ENCODE measurements at places on chromosomes 16 and 17.
A peak's percentile ranks its signal among the peaks of the same experiment; 100 is the strongest.

GRCh38 chr16:75317532-75317931, 66.1 kb upstream of the BCAR1 start:
- no peak for DNase-seq

- no peak for DNase-seq
These were observed 16.2 kb upstream of the RMI2 start for GRCh38 chr16:11329071-11329491.

DNA sequence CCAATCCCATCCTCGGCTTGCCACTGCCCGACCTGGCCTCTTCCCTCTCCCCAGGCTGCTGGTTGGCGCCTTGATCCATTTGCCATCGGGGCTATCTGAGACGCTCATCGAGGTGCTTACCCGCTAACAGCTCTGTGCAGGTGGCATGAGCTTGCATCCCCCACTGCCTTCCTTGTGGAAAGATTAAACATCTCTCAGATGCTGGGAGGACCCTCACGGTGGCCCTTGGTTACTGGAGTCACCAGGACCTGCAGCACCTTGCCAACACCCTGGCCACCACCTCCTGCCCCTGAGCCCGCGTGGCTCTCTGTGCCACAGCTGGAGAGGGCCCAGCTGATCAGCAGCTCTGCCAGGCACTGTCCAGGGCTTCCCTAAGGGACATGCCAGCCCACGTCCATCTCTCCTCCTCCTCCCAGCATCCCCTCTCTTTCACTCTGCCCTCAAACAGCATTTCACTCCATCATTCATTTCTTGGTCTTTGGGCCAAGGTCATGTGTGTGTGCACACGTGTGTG, 249.6 kb downstream of the RBFOX3 start:
- DNase-seq, result no peak

- DNase-seq, result no peak
These were observed 11.7 kb upstream of the TMED6 start for GRCh38 chr16:69363281-69363717.

DNA sequence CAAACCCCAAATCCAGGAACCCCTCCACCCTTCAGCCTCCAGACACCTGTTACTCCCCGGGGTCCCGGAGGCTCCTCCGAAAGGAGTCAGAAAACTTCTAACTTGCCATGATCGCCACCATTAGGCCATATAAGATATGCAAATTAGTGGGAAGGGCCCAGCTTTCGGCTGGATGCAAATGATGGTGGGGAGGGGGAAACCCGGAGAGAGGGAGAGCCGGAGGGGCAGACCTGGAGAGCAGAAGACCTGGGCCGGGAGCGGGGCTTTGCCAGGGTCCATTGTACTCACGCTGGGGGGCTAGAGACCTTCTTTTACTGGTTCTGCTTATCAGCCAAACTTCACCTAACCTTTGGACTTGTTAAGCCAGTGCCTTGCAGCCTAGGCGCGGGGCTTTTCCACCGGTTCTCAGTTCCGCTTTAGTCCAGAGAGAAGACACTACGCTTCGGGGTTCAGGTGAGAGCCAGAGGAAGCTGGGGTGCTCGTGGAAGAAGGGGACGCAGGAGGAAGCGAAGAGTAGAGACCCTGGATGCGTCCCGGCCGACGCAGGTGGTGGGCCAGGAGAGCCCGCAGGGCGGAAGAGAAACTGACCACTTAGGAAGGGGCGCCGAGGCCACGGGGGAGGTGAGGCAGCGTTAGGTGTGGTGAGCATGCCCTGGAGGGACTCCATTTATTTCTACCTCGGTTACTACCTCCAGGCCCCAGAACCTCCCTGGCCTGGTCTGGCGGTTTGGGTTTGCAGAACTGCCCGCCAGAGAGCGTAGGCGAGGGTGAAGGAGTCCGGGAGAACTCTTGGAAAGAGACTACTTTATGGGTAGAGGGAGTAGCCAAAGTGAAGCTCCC, at the start of gene HNF1B:
TSS of gene HNF1B (minus strand) at position 99 of the 840 bp plus-strand sequence. CDS start 175 bp downstream, outside the sequence.
- no peak for DNase-seq

DNA sequence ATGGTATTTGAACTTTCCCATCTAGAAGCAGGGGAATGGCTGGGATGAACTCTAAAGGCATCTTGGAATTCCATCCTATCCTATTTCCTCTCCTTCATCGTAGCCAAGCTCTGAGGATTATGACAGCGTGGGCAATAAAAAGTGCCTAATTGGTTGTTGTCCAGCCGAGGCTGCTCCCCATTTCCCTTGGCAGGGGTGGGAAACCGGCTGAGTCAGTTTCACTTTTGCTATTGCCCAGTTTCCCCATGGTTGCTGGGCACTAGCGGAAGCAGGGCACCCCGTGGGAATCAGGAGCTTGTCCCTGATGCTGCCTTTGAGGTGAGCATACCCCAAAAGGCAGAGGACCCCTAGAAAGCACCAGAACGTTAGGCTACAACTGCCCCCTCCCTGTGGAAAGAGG, 13.8 kb upstream of the SP2 start:
- no peak for DNase-seq

- DNase-seq, result no peak
These were observed 53.4 kb downstream of the BEAN1 start for GRCh38 chr16:66480265-66481080.

- no peak for DNase-seq
These were observed 20.5 kb downstream of the SOX9 start for GRCh38 chr17:72141336-72141735.

DNA sequence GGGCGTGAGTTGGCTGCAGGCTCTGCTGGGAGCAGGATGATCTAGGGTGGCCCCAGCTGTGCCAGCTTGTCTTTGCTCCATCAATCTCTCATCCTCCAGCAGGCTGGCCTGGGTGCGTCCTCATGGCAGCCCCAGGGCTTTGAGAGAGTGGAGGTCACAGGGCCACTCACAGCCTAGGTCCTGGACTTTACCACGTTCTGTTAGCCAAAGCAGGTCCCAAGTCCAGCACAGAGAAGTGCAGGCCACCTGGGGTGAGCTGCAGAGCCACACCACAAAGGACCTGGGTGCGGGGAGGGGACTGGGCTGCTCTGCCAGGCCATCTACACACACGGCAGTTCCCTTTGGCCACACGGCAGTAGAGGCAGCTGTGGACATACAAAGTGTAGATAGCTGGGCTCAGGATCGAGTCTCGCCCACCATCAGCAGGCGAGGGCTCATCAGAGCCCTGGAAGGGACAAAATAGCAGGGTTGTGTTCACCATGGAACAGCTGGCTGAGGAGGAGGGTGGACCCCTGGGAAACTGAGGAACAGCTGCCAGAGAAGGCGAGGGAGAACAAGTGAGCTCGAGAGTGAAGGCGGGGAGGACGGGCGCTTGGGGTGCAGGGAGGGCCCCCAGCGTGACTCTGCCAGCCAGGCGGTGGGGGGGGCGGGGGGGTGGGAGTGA, 30.0 kb downstream of the SREBF1 start:
- no peak for DNase-seq

- no peak for DNase-seq
These were observed 53.5 kb upstream of the CDH8 start for GRCh38 chr16:62089715-62090114.

GRCh38 chr16:24771779-24772157, 42.3 kb downstream of the TNRC6A start:
- no peak for DNase-seq

GRCh38 chr17:18326039-18326438, 10.9 kb downstream of the SMCR8 start:
- DNase-seq, result no peak

DNA sequence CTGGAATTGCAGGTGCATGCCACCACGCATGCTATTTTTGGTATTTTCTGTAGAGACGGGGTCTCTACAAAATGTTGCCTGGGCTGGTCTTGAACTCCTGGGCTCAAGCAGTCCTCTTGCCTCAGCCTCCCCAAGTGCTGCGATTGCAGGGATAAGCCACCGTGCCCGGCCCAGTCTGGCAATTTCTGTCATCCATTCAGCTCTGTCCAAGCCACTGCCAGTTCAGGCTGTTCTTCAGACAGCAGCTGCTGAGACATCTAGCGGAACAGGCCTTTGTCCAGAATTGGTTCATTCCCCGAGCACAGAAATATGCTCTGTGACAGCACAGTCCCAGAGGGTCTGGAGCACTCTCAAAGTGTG, 5.4 kb downstream of the SLC47A1 start:
- no peak for DNase-seq

- DNase-seq, result no peak
These were observed 60.7 kb downstream of the HS3ST3A1 start for GRCh38 chr17:13541032-13541480.

DNA sequence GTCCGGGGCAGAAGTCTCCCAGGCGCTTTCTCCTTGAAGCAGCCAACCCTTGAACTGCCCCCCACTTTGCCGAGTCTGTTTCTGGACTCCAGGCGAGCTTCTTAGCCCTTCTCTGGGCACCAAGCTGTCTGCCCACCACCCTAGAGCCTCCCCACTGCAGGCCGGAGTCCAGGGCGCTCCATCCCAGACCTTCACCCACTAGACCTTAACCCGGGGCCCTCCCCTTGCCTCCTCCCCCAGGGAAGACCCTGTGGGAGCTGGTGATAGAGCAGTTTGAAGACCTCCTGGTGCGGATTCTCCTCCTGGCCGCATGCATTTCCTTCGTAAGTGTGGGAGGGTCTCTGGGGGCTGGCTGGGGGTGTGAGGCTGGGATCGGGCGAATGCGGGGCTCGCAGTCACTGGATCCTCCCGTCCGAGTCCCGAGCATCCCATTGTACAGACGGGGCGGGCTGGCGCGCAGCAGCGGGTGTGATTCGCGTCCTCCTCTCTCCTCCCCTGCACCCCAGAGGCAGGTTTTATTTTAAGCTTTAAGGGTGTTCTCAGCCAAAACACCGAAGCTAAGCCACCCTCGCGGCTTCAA, 1.1 kb downstream of the ATP2A1 start:
- no peak for DNase-seq

DNA sequence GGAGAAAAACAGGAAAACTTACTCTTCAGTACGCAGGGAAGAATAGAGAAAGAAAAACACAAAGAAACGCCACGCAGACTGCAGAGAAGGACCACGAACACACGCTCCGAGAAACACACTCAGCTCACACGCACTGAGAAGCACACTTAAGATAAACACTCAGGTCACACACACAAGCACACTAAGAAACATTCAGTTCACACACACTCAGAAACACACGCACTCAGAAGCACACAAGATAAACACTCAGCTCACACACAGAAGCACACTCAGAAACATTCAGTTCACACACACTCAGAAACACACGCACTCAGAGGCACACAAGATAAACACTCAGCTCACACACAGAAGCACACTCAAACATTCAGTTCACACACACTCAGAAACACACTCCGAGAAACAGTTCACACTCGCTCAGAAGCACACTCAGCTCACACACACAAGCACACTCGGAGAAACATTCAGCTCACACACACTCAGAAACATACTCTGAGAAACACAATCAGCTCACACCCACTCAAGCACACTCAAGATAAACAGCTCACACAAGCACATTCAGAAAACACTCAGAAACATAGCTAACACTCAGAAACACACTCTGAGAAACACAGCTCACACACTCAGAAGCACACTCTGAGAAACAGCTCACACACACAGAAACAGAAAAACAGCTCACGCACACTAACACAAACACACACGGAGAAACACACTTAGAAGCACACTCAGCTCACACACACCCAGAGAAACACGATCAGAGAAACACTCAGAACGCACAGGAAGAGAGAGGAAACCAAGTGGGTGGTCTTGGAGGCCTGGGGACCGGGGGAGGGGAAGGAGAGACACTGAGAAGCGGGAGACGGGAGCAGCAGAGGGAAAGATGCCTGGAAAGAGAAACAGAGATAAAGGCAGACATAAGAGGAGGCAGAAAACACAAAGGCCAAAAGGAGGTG, 908 bp downstream of the TMEM98 start:
- no peak for DNase-seq

DNA sequence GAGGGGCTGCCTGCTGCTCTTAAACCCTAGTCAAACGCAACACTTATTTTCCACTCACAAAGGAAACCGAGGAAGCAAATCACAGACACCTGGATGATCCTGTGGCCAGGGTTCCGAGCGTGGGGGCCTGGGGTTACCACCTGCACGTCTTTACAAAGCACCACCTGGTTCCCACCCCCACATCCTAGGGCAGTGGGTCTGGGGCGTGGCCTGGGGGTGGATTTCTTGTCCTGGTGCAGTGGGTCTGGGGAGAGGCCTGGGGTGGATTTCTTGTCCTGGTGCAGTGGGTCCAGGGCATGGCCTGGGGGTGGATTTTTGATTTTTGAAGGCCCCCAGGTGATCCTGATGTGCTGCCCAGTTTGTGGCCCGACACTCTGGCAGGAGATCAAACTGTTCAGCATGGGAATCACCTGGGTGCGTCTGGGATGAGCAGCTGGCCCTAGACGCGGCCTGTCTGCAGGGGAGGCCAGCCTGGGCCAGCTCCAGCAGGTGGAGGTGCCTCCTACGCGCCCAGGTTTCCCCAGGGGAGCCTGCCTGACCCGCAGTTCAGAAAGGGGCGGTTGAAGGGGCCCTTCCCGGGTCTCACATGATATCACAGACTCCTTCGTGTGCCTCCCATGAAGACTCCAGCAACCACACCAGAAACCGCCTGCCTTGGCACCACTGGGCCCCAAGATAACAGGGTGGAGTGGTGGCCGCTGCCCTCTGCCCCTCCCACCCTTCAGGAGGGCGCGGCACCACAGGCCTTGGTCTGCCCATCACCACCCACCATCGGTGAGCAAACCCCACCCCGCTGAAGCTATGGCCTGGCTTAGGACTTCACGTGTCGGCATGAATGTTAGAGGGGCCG, 6.3 kb downstream of the HAGH start:
- no peak for DNase-seq

- DNase-seq, result peak; percentile 96
These were observed at the start of gene KAT7 for GRCh38 chr17:49788478-49789242. Gene KAT7 (plus strand): TSS chr17:49788681. CDS start chr17:49788835, 154 bp downstream.

- peak; percentile 77 for DNase-seq
These were observed 59.8 kb downstream of the NEUROD2 start for GRCh38 chr17:39547713-39548478.

DNA sequence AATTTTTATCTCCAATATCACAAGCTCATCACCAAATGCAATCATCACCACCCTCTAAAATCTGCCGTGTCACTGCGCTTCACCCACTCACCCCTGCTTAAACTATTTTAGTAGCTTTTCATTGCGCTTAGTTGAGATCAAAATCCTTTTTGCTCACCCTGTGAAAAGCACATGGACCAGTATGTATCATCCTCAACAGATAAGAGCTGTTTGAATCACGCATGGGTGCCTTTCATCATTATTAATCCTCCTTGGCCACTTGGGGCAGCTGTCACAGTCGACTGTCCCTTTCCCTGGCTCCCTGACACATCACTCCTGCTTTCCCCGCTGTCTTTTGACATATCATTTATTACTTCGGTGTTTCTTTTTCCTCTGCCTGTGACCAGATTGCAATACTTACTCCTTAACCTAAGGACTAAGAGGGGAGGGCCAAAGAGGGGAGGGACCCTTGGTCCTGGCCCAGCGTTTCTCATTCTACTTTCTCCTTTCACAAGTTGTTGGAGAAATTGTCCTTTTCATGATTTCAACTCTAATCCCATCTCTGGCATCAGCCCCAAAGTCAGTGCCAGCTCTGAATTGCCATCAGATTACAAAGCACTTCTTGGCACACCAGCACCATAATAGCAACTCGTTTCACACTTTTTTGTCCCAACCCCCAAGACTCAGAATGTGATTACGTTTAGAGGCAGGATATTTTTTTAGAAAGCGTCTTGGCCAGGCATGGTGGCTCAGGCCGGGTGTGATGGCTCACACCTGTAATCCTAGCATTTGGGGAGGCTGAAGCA, 8.6 kb upstream of the KDM6B start:
- no peak for DNase-seq

GRCh38 chr17:15900871-15901270, 44.1 kb upstream of the ADORA2B start:
- no peak for DNase-seq

All from stimulated activated CD4-positive, alpha-beta T cell treated with anti-CD3 and anti-CD28 coated beads, Interleukin-12 subunit alpha, Interleukin-12 subunit beta, amount 100 ng/mL, for 24 hours (primary cell).